CD8-positive, alpha-beta T cell (primary cell): ENCODE measurements at places on chromosomes 6 and 20.
A peak's percentile ranks its signal among the peaks of the same experiment; 100 is the strongest.

DNA sequence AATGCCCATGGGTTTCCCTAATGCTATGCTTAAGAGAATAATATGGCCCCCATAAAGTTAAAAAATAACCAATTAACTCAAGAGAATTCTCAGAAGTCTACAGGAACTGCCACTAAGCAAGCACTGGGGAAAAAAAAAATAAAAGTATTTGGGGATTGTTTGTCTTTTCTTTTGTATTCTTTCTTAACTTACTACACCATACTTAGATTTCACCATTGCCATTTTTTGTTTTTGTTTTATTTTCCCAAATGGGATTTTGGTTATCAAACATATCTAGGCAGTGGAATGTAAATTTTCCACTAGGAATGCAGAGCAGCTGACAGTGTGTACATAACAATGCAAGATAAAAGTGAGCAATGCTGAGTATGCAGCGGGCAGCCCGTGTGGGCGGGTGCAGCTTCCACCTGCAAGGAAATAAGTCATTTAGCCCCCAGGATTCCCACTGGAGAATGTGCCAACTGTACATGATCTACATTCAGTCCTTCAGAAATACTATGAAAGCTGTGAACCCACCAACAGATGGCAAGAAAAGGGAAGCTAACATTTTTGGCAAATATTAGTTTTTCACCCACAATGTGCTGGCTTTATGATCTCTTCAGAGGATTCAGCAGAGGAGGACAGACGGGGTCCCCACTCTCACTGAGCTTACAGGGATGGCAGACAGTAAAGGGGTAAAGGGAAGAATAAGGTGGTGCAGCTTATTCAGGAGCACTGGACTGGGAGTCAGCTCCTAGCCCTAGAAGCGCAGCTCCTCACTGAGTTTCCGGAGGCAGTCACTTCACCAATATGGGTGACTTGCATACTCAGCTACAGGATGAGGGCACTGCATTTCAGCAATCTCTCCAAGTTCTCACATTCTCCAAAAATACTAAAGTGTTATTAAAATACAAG, 44.4 kb downstream of the DCDC2 start:
- no peak for DNase-seq

- DNase-seq = no peak
Observed at GRCh38 chr20:33647603-33648395, 14.3 kb upstream of the C20orf144 start.

DNA sequence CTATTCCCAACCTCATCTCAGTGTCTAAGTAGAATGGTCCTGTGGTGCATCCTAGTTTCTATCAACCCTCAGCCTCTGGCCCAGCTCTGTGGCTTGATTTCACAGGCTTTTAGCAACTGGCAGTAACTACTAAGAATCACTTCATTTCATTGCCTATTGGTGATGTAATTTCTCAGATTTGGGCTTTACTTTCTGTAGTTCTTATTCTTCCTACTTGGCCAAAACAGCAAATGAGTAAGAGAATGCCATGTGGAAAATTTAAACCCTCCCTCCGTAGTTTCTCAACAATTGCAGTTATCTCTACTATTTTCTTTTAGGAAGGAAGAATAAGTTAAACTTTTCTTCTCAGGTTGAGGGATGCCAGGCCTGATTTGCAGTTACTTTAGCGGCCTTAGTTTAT, 387.3 kb downstream of the CDKAL1 start:
- DNase-seq = no peak

DNA sequence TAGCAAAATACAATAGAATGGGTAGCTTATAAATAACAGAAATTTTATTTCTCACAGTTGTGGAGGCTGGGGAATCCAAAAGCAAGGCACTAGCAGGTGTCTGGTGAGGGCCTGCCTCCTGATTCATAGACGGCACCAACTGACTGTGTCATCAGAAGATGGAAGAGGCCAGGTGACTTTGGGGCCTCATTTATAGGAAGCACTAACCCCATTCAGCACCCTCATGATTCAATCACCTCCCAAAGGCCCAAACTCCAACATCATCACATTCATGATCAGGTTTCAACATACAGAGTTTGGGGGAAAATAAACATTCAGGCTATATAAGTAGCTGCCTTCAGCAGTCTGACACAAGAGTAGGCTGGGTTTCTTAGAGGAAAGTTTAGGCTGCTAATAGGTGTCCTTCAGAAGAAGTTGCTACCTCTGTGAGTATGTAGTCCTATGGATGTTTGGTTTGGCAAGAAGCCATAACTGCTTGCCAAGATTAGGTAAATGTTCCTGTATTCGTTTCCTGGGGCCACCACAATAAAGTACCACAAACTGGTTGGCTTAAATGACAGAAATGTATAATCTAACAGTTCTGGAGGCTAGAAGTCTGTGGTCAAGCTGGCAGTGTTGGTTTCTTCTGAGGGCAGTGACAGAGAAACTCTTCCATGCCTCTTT, 48.8 kb downstream of the NT5E start:
- no peak for DNase-seq

DNA sequence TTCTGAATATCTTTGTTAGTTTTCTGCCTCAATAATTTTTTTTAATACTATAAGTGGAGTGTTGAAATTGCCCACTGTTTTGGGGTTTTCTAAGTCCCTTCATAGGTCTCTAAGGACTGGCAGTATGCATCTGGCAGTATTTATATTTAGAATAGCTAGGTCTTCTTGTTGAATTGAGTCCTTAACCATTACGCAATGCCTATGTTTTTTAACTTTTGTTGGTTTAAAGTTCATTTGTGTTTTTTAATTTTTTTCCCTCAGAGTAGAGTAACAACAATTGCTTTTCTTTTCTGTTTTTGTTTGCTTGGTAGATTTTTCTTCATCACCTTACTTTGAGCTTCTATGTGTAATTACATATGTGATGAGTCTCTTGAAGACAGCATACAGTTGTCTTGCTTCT, 375.9 kb upstream of the EYS start:
- no peak for DNase-seq

GRCh38 chr20:45611054-45611453, 18.5 kb upstream of the WFDC10A start:
- DNase-seq = no peak

- no peak for DNase-seq
Observed at GRCh38 chr6:36807750-36808149, 31.5 kb downstream of the CPNE5 start.

- no peak for DNase-seq
Observed at GRCh38 chr6:35668744-35669450, 19.8 kb downstream of the FKBP5 start.

GRCh38 chr6:24997231-24997630, 61.5 kb upstream of the RIPOR2 start:
- no peak for DNase-seq

- no peak for DNase-seq
Observed at GRCh38 chr20:4162766-4163165, 147.4 kb upstream of the RNF24 start.

GRCh38 chr6:105591053-105591452, 188.2 kb upstream of the PREP start:
- DNase-seq = no peak

- DNase-seq = no peak
Observed at GRCh38 chr20:34213213-34213612, 28.0 kb upstream of the ASIP start.

DNA sequence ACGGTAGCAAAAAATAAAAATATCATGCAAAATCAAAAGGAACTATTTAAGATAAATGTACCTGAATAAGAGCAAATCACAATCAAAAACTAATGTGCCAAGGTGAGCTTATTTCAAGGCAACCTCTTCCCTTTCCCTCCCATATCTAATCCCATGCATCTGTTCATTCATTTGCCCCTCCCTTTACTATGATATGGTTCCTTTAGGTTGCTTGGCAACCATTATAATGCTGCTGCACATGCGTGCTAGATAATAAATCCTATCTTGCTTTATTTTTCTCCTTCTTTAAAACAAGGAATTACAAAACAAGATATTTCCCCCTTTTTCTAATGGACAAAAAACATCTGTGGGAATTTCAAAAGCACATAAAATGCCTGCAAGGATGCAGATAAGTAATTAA, 318.2 kb upstream of the POU3F2 start:
- no peak for DNase-seq

DNA sequence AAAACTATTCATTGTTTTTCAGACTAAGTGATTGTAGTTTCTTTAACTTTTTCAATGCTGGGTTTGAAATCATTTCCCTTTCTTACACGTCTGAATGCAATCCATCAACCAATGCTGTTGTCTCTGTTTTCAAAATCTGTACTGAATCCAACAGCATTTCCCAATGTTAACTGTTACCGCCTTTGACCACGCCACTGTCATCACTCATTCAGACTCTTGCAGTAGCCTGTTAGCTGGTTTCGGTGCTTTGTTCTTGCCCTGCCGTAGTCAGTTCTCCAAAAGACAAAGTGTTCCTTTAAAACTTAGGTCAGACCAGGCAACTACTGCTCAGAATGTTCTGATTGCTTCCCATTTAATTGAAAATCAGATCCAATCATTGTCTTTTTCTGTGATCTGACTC, 131.3 kb downstream of the PLCB4 start:
- no peak for DNase-seq

DNA sequence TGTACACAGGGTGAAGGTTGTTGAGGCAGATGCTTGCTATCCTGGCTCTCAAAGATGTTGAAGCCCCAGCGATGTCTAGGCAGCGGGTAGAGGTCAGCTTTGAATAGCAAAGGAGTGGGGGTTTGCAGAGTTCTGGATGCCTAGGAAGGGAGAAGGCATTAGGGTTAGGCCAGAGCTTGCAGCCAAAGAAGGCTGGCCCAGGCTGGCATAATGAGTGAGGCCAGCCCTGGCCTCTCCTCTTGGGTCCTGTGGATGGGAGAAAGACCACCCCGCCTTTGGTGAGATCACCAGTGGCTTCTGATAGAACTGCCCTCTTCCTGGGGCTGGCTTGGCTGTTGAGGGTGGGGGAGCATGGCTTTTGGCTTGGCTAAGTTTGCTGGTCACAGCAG, 406 bp upstream of the WFDC5 start:
- no peak for DNase-seq

- DNase-seq = no peak
Observed at GRCh38 chr6:143451531-143451930, 926 bp downstream of the PEX3 start.

GRCh38 chr6:1287103-1287591, 24.8 kb upstream of the FOXQ1 start:
- DNase-seq = no peak

- DNase-seq = peak; percentile 46
Observed at GRCh38 chr20:2301164-2301622, 5.4 kb downstream of the TGM3 start.

DNA sequence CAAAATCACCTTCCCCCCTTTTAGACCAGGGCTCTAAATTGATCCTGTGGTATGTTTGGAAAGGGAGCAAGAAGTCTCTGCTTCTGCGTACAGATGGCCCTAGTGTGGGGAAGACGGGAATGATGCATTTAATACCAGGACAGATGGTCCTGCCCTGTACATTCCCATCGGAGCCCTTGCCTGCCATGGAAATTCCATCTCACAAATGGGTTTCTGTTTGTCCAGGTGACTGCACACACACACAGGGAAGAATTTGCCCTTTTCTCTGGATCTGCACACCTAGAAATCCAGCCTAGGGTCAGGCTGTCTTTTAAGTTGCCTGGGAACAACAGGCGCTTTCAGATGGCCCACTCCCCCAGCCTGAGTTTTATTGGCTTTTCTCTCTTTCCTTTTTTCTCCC, 1.3 kb downstream of the MAS1 start:
- no peak for DNase-seq

GRCh38 chr6:17042422-17043147, 59.3 kb upstream of the STMND1 start:
- DNase-seq = no peak

DNA sequence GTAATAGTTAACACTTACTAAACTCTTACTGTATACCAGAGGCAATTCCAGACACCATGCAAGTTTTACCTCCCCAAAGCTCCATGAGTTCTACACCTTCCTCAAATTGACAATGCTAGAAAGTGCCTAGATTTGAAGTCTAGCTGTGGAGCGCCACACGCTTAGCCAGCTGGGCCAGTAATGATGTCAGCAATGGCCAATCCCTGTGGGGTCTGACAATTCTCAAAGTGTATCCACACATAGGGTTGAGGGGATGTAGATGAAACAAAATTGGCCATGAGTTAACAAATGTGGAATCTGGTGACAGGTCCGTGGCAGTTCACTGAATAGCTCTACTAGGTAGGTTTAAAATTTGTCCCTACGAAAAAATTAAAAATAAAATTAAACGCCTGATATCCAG, 1.3 kb downstream of the ZNF343 start:
- DNase-seq = no peak

DNA sequence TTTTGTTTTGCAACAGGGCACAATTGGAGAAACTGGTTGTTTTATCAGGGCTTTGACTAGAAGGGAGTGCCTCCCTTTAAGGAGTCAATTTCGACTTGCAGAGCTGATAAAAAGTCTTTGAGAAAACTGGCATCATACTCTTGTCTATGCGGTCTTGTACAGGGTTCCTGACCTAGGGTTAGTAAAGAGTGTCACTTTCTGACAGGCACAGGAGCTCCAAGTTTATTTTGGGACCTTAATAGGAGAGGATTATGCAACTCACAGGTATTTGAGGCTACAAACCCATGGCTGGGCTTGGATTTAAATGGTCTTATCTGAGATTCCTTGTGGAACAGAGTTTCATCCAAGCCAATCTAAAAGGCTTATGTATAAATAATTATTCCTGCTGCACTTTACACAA, 365.4 kb downstream of the HTR1B start:
- DNase-seq = no peak

DNA sequence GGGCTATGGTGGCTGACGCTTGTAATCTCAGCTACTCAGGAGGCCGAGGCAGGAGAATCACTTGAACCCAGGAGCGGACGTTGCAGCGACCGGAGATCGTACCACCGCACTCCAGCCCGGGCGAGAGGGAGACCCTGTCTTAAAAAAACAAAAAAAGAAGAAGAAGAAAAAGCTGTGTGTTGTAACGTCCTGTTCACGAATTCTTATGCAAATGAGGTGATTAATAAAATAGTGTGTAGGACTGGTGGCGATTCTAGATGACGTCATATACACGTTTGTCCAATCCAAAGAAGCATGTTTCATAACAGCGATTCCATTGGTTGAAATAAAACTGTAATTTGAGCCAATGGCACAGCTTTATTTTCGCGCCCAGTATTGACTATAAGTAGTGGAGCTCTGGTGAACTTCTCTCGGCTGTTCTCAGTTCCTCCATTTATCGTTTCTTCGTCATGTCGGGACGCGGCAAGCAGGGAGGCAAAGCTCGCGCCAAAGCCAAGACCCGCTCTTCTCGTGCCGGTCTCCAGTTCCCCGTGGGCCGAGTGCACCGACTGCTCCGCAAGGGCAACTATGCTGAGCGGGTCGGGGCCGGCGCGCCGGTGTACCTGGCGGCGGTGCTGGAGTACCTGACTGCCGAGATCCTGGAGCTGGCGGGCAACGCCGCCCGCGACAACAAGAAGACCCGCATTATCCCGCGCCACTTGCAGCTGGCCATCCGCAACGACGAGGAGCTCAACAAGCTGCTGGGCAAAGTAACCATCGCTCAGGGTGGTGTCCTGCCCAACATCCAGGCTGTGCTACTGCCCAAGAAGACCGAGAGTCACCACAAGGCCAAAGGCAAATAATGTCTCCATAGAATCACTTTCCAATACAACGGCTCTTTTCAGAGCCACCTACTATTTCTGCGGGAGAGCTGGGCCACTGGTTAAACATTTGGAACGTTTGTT, 47.0 kb downstream of the OR2B2 start:
- DNase-seq = peak; percentile 51

GRCh38 chr20:17936761-17937732, 31.5 kb downstream of the SNX5 start:
- DNase-seq = no peak

GRCh38 chr6:98539741-98540140, 294.6 kb upstream of the POU3F2 start:
- DNase-seq = no peak

- DNase-seq = no peak
Observed at GRCh38 chr20:59333951-59334350, 33.5 kb downstream of the EDN3 start.

GRCh38 chr6:151260205-151260604, 20.4 kb downstream of the AKAP12 start:
- no peak for DNase-seq
